Psoas muscle (tissue), 8 donors: ENCODE measurements at places on chromosomes 4 and X. TPM values are rescaled to one million over a fixed set of nuclear protein-coding genes. Genes with fewer than 3 reads are reported as not detected.

Gene ARHGAP6
- 20.6 TPM for total RNA-seq

Gene TREX2
- not detected for total RNA-seq

Gene PPARGC1A
- 37.2 TPM for total RNA-seq

Gene ENPEP
- 1.4 TPM for total RNA-seq

Gene PFKFB1
- 20.9 TPM for total RNA-seq

Gene DEFB131A
- total RNA-seq, result not detected

Gene PDGFRA
- total RNA-seq, result 32.6 TPM

Gene AMER1
- total RNA-seq, result 3.0 TPM

Gene TMPRSS11F
- total RNA-seq, result not detected

Gene USP17L22
- not detected for total RNA-seq

Gene TSPAN7
- total RNA-seq, result 144 TPM

DNA sequence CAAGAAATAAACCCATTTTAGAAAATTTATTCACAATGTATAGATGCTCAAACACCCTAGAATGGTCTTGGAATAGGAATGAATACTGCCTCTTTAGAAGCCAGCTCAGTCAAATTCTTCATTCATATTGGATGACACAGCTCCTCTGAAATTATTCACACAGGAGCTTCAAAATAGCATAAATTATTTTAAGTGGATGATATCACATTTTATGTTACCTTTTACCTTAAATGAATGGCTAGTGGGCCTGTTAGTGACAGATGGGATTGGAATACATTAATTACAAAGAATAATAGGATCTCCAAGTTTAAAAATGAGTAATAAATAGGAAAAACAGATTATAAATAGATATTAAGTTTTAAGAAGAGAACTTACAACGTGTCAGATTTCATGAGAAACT lies 184.4 kb downstream of the GABRB1 start:
- no peak for DNase-seq

- no peak for DNase-seq
Observed at GRCh38 chr4:42350611-42351182, 46.6 kb upstream of the SHISA3 start.

- no peak for DNase-seq
Observed at GRCh38 chr4:39357002-39357401, 9.2 kb downstream of the RFC1 start.

DNA sequence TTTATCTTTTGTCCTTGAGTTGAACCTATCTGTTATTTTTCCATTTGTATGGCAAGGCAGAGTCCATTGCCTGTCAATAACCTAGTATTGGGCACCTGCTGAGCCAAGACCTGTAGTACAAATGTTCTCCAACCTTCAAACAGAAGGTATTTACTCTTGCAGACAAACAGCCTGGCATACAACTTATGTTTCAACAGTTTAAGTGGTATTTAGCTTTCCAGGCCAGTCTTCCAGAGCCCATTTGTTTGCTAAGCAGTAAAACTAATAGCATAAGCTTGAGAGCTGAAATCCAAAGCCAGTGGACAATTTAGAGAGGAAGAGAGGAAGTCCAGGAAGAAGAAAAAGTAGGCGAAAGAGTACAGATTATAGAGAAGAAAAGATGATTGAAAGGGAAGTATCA lies 979.3 kb downstream of the GLUD2 start:
- no peak for DNase-seq

DNA sequence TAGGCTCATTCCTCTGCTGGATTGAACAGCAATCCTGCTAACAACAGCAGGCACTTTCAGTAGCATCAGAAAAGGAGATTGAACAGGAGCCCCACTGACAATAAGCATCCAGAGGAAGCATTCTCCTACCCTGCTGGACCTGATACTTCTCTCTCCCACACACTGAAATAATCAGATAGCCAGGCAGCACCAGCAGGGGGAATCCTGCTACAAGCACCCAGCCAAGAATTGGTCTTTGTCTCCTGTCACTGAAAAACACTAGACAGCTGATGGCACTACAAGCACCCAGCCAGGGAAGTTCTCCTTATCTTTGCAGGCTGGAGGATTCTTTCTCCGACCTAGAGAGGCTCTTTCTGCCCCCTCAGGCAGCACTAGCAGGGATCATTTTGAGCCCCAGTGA lies 444.3 kb upstream of the GRIA3 start:
- DNase-seq, result no peak

DNA sequence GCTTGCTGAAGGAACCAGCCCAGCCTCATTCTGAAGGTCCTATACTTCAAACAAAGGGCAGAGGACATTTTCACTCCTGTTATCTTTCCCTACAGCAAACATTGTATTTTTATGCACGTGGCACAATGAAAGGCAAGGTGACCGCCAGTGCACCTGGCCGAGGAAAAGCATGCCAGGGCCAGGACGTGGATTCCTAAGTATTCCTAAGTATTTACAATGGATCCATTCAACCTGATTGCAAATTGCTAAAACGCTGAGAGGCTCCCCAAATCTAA lies 127.9 kb upstream of the FTHL17 start:
- DNase-seq, result no peak

DNA sequence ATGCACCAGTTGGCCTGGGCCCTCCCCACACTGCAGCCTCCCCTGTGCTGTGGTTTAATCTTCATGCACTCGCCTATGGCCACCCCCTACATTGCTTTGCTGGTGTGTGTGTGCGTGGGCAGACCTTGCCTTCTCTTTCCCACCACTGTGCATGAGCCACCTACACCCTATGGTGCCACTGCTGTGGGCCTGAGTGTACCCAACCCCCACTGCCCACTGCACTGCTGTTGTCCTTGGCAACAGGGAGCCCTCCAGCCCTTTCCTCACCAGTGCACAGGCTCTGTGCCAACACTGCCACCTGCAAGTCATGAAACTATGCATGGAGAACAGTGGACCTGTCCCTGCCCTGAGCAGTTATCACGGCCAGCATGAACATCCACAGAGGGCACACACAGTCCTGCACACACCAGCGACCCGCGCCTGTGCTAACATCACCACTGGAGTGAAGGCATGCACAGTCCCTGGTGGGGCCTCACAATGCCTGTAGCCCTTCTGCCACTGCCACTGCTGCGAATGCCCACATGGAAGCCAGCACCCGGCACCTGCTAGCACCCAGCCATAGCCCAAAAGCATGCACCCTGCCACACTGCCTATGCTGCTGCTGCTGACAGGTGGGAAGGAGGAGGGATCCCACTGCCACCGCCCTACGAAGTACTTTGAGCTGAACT lies 237.8 kb upstream of the ARSJ start:
- no peak for DNase-seq

GRCh38 chr4:182190306-182190705 lies 52.9 kb upstream of the TENM3 start:
- no peak for DNase-seq

DNA sequence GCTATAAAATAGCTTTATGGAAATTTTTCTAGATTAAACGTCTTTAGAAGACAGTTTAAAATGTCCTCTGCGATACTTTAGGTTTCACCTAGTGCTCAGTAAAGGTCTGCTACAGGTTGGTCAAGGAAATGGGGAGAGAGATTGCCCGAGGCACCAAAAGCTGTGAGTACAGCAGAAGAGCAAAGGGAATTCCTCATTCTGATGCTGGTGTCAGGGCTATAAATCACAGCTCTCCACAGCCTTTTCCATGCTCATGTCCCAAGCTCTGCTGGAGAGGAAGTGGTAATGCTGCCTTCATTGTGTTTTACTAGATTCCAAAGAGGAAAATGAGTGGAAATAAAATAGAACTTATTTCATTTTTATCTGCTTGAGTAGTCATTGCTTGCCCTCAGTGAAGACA lies 2060.4 kb downstream of the ARAP2 start:
- DNase-seq, result no peak

DNA sequence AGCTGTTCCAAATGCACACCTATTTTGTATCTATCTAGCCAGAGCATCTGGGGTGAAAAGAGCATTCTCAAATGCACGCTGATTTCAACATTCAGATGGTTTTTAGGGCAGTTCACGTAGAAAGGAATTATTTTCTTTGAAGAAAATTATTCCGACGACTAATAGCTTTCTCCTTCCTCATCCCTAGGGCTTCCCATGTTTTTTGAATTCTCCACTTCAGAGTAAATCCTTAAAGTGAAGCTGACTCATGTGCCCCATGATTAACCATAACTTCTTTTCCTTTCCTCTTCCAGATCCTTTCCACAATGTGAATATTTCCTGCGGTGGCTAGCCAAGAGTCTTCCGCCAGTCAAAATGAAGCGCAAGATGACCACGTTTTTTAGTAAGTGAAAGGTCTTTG lies 86.7 kb upstream of the PDHA1 start:
- DNase-seq, result no peak

DNA sequence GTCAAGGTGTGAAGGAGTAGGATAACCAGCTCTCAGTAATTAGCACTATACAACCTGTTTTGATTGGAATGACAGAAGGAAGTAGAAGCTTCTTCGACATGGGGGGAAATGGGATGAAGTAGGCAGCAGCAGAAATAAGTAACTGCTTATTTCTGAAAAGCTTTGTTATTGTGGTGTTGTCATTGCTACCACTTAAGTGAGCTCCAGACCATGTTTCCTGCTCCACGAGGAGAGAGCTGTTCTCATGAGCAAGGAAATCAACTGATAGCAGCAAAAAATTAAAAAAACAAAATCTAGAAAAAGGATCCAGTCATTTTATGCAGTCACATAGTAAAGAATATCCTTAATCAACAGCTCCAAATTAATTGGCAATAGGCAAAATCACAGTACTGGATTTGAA lies 106.1 kb upstream of the TLL1 start:
- no peak for DNase-seq

DNA sequence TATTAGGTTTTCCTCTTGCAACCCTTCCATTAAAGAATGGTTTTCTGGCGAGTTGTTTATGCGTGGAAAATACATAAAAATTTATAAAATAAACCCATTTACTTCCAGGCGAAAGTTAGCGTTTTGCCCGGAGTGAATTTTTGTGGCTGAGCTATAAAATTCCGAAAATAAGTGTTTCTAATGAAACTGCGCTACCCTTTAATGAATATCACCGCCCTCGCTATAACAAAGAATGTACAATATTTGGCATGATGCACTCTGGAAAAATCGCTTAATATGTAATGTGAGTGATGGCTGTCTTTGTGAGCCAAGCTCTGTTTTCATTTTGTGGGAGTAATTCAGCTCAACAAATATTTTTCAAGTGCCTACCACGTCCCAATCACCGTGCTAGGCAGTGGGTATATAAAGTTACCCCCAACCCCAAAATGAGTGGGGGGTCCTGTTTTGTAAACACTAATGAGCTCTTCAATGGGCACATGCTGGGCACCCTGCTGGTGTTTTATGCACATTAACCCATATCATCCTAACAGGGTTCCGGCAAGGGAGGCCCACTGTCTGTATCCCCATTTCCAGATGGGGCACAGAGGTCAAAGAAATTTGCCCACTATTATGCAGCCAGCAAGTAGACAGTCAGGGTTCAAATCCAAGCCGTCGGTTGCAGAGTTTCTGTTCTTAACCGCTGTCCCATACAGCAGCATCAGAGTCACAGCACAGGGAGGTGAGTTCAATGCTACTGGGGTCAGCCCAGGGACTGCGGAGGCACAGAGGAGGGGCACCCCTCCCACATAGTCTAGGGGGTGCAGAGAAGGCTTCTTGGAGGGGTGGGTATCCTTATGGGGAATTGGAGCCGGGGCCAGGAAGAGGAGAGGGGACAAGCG lies 65.7 kb upstream of the STX18 start:
- no peak for DNase-seq

DNA sequence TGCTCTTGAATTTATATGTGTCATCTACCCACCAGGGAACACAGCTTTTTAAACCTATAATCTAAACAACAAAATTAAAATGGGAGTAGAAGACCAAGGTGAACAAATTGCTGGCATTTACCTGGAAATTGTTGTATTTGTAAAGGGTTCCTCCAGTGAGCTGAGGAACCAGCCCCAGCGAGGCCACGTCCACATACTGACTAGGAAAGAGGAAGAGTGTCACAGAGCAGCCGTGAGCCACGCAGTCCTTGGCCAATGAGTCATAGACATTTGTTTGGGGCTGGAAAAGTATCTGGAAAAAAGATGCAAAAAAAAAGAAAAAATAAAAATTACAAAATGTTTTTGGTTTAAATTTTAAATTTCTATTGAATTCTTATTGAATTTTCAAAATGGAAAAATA lies 58.7 kb downstream of the METTL14 start:
- no peak for DNase-seq

DNA sequence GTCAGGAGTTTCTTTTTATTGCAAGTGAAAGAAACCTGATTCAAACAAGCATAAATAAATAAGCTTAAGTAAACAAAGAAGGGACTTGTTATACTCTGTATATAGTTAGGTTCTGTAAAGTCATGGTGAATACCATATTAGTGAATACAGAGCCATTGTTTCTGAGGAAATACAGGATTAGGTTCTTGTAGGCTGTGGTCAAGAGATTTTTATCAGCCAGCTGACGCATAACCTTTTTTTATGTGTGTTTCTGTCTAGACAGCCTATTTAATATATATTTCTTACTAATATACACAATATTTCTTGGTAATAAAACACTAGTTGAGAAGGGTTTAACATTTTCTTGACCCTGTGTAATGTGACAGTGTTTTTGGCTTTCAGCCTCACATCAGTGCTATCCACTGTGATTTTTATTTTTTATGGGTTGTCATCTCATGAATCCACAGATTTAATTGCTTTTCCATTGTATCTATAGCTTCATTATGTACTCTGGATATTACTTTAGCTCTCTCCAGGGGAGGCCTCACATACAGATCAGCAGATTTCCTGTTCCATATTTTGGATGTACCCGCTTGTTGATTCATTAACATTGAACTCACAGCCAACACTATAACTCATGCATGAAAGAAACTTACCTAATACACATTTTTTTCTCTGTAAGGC lies 8.0 kb downstream of the HERC3 start:
- no peak for DNase-seq

DNA sequence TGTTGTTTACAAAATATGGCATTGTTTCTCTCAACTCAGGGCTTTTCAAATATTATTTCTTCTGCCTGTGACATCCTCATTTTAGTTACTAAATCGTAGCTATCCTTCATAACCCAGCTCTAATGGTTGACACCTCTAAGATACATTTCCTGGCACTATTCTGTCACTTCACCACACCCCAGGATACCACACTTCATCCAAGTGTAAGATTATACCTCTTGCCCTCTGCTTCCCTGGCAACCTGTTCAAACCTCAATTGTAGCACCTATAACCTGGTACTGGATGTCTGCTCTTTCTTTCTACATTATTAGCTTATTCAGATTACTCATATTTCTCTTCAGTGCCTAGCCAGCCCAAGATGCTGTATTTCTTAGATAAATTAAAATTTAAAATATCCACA lies 175.7 kb upstream of the SPIN4 start:
- no peak for DNase-seq

DNA sequence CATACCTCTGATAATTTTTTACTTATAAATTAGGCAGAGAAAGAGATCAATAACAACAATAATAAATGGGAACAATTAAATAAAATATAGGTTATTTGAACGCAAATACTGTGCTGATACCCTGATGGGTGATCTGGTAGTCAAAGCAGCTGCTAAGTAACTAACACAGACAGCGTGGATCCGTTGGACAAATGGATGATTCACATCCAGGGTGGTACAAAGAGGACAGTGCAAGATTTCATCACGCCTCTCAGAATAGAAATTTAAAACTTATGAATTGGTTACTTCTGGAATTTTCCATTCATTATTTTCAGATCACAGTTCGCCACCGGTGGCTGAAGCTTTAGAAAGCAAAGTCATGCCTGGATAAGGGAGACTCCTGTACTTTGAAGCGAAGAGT lies 1066.0 kb upstream of the ADGRL3 start:
- DNase-seq, result no peak
